ENCODE measurements at places on chromosomes 4 and X.

GRCh38 chr4:25550376-25551030 lies 105.1 kb upstream of the SLC34A2 start:
- DNase-seq: no peak

- DNase-seq: peak; percentile 91
Measured at GRCh38 chrX:45758319-45758718, 557.6 kb upstream of the DIPK2B start.

- peak; percentile 30 for DNase-seq
Measured at GRCh38 chr4:1233641-1234308, 15.2 kb downstream of the CTBP1 start.

DNA sequence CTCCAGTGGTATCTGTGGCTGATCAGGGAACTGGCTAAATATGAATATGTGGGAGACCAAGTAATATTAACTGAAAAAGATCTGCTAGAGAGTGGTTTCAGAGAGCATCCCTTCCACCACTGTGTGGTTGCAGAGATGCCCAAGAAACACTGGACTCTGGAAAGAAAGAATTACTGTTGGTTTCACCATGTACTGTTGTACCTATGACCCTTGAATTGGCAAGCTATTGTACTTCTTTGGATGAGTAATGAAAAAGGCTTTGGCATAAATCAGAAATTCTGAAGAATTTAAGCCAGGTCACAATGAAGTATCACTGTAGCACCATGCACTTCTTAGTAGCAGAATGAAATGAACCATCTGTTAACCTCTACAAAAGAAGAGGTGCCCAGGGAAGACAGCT lies 134.4 kb upstream of the INTU start:
- no peak for DNase-seq

DNA sequence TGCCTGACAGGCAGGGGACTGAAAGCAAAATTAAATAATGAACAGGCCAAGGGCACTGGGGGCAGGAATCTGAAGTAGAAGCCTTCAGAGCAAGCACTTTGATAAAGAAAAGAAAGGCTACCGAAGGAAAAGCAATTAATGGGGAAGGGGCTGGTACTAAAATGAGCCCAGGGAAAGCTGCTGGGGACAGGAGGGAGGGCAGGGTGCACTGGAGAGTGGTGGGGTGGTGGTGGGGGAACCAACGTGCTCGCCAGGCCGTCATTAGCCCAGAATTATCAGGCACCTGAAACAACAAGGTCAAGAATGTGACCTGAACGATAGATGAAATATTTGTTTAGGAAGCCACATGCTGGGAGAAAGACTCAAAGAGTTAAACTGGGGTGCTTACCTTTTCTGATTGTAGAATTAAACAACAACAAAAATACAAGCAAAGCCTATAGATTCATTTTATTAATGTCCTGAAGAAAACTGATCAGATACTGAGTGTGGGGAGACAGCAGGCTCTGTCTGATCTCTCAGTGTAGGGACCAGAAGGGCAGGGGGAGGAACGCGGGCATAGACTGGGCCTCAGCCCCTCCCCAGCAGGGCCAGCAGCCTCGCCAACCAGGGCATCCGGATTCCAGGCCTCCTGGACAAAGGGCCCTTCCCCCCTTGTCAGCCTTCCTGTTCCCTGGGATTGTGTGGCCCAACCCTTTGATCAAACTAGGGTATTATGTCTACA lies 239.7 kb upstream of the KLF3 start:
- no peak for DNase-seq

- peak; percentile 33 for DNase-seq
Measured at GRCh38 chrX:138756234-138756633, 44.7 kb upstream of the FGF13 start.

- DNase-seq: no peak
Measured at GRCh38 chrX:68895778-68896177, 67.0 kb downstream of the EFNB1 start.

DNA sequence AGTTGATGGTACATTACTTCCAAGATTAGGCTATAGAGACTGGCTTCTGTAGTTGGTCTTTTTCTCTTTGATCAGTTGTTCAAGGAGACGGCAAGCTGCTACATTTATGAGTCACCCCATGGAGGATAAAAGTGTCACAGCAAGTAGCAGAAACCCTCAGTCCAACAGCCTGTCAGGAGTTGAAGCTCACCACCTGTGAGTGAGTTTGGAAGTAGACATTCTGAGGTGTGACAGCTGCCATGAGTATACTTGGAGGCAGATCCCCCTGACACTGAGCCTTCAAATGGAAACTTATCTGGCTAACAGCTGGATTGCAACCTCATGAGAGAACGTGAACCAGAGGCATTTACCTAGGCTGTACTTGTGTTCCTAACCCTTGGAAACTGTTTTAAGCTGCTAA lies 68.0 kb downstream of the CCNG2 start:
- no peak for DNase-seq

- no peak for DNase-seq
Measured at GRCh38 chr4:187937557-187937956, 58.0 kb upstream of the ZFP42 start.

- peak; percentile 31 for DNase-seq
Measured at GRCh38 chr4:165726831-165727230, 146.2 kb upstream of the TLL1 start.

- no peak for DNase-seq
Measured at GRCh38 chr4:41815473-41815872, 66.9 kb upstream of the PHOX2B start.

- no peak for DNase-seq
Measured at GRCh38 chr4:15755321-15756155, 22.6 kb upstream of the CD38 start.

- DNase-seq: no peak
Measured at GRCh38 chr4:186348433-186348832, 82.4 kb downstream of the F11 start.

GRCh38 chr4:135934026-135934425 lies 1598.3 kb downstream of the PCDH18 start:
- no peak for DNase-seq

- DNase-seq: no peak
Measured at GRCh38 chr4:188030401-188030800, 34.8 kb downstream of the ZFP42 start.

- peak; percentile 8 for DNase-seq
Measured at GRCh38 chrX:115147220-115147619, 42.0 kb upstream of the RBMXL3 start.

DNA sequence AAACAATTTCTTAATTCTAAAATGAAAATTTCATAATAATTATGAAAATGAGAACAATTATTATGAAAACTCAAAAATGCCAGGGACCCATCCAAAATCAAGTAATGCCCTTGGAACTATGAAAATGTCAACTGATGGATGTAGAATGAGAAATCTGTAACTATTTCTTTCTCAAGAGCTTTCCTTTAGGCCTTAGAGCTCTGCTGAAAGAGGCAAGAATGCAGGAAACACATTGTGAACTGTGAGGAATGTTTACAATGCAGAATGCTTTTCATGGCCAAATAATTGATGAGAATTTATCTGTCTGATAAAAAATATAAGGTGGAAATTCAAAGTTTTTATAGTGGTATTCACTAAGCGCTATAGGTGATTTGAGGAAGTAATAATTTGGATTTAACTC lies 207.1 kb upstream of the PCDH18 start:
- peak; percentile 35 for DNase-seq

DNA sequence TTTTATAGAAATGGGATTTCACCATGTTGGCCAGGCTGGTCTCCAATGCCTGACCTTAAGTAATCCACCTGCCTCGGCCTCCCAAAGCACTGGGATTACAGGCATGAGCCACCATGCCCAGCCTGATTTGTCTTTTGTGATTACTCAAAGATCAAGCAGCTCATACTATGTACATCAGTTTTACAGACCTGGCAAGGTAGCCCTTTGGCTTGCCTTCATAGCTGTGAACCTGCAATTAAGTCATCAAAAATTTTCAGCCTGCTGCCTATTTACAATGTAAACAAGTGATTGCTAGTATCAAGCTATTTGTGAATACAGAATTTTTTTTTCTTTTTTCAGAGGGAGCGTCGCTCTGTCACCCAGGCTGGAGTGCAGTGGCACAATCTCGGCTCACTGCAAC lies 46.2 kb downstream of the GSX2 start:
- no peak for DNase-seq

DNA sequence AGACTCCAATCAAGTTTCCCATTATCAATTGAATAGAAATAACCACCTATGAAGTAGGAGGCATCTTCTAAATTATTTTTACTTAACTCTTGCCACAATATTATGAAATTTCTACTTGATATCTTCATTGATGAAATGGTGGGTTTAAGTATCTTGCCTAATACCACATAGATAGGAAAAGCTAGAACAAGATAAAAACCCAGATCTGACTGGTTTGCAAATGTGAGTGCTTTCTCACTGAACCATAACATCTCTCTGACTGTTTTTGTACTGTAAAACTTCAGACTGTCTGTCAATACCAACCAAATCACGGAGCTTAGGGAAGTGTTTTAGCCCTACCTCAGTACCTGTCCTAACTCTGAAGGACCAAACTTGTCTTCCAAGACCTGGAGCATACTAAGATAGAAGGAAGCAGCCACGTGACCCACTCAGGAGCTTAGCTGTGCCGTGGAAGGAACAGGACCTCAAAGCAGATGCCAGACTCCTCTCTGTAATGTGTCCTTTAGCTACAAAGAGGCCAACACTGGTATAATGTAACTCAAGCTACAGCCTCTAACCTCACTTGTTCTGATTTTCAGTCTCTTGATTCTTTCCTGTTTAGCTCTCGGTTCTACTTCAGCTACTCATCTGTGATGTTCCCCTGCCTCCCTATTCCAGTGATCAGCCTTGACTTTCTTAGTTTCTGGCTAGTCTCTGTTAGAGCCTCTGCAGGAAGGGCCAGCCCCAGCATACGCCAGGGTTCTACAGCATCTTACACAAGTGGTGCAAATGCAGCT lies 84.4 kb downstream of the LRP2BP start:
- DNase-seq: no peak

DNA sequence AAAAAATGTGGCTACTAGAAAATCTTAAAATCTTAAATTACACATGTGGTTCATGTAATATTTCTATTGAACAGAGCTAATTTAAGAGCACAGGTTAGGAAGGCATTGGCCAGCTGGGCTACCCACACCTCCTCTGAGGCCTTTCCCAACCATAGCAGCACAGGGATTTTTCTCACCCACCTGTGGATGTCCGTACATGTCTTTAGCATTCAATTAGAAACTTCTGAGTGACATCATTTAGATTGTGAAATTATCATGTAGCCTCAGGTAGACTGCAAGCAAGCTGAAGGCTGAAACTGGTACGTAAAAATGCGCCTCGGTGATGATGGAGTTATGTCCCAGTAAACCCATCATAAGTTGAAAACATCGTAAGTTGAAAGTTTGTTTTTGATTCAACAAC lies 31.2 kb downstream of the SCARB2 start:
- DNase-seq: no peak

Data from fibroblast of skin of abdomen (primary cell).